Activated T-cell treated with anti-CD3 and anti-CD28 coated beads for 1 hour (primary cell): ENCODE measurements at places on chromosomes 7 and 10.

- no peak for DNase-seq
Measured at GRCh38 chr10:15084502-15084922, 4.1 kb downstream of the ACBD7 start.

DNA sequence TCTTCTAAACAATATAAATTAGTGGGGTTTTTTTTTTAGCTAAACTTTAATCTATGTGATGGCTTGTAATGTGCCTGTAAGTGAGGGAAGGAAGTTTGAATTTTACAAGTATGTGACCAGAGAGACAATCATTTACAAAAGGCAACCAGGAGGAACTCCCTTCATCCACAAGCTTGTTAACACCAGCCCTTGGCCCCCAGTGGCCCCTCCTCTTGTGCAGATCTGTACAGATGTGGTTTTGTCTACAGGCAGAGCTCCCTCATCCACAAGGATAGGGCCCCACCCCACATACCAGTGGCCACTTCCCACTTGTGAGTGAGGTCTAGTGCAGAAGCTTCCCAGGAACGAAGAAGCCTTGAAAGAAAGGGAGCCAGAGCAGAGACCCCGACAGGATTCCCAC lies 234.1 kb upstream of the KMT2E start:
- no peak for DNase-seq

GRCh38 chr10:81920213-81920829 lies 45.3 kb downstream of the NRG3 start:
- no peak for DNase-seq

GRCh38 chr10:23106331-23107072 lies 11.1 kb downstream of the MSRB2 start:
- no peak for DNase-seq

GRCh38 chr7:151320263-151320845 lies 21.3 kb upstream of the NUB1 start:
- DNase-seq: no peak

GRCh38 chr7:79529214-79529880 lies 75.9 kb upstream of the MAGI2 start:
- no peak for DNase-seq

DNA sequence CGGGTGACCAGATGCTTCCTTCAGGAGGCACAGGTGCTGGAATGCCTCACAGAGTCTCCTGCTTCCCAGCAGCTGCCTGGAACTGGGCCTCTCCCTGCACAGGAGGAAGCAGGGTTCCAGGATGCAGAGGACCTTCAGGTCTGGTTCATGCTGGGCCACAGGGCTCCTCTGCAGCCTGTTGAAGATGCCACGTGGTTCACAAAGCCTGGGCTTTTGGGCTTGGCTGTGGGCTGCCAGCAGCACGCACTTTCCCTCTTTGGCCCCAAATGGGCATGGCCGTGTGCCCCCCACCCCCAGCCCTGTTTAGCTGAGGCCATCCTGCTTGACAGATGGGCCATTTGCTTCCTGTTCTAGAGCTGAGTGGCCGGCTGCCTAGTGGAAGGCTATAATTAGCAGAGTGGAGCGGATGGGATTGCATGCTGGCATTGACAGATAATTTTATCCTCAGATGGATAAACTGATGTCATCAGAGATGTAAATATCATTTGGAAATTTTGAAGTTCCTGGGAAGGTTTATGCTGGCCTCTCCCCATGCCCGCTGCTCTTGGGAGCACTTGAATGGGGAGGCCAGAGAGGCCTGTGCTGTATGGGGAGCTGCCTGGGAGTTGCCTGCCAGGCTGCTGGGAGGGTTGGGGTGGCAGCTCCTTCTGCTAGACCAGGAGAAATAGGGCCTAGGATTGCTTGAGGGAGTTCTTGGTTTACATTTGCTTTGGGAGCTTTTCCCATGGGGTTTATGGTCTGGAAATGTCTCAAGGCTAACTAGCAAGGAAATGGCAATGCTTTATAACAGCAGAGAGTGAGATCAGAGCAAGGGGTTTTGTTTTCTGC lies 28.2 kb downstream of the TSPAN15 start:
- DNase-seq: no peak

GRCh38 chr7:156156734-156157408 lies 344.6 kb upstream of the SHH start:
- DNase-seq: no peak

GRCh38 chr7:97064972-97065587 lies 40.4 kb upstream of the DLX5 start:
- no peak for DNase-seq

- DNase-seq: no peak
Measured at GRCh38 chr7:81845744-81846241, 75.9 kb upstream of the HGF start.

DNA sequence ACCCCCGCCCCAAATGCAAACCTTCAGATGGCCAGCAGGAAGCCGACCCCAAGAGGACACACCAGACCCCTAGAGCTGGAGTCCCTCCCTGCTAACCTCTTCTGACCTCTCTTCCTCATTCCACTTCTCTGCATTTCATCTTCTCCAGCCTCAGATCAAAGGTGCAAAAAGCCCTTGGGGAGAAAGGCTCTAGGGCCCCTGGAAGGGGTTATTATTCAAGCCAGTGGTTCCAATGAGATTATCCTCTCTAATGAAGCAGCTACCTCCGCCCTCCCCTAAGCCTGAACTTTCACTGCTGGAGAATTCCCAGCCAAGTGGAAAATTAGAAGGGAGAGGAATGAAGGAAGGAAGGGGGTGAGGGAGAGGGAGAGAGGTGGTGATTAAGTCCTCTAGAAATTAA lies 343.9 kb downstream of the PLXNA4 start:
- no peak for DNase-seq

- no peak for DNase-seq
Measured at GRCh38 chr7:158805937-158806336, 23.4 kb downstream of the ESYT2 start.

GRCh38 chr10:19920075-19920726 lies 104.0 kb downstream of the PLXDC2 start:
- no peak for DNase-seq

- no peak for DNase-seq
Measured at GRCh38 chr7:13832346-13832745, 157.1 kb downstream of the ETV1 start.

DNA sequence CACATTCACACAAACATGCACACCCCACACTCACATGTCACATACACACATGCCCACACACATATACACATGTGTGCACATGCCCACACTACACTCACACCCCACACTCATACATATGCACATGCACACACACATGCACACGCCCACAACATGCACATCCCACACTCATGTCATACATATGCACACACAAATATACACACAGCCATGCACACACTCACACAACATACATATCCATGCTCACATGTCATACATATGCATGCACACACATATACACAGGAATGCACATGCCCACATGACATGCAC lies 219.8 kb downstream of the DNAJB6 start:
- DNase-seq: no peak

DNA sequence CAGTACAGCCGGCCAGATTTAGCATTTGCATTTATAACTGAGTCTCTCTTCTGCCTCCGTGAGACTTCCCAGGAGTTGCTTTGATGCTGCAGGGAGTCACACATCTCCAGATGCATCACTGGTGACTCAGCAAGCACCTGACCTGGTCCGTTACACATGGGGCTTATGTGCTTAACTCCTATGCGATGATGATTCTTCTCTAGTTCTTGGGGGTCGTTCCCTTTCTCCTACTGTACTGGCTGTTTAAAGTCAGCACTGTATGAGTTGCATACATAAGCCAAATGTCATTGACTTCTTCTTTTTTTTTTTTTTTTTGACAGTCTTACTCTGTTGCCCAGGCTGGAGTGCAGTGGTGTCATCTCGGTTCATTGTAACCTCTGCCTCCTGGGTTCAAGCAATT lies 13.0 kb upstream of the AKR1E2 start:
- no peak for DNase-seq

DNA sequence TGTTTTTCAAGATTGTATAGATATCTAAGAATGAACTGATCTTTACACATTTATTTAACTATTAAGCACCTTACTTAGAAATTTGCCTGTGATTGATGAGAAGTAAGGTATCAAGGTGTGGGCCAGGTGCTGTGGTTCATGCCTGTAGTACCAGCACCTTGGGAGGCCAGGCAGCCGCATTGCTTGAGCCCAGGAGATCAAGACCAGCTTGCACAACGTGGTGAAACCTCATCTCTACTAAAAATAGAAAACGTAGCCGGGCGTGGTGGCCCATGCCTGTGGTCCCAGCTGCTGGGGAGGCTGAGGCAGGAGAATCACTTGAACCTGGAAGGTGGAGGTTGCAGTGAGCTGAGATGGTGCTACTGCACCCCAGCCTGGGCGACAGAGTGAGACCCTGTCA lies 33.7 kb downstream of the NME8 start:
- no peak for DNase-seq

DNA sequence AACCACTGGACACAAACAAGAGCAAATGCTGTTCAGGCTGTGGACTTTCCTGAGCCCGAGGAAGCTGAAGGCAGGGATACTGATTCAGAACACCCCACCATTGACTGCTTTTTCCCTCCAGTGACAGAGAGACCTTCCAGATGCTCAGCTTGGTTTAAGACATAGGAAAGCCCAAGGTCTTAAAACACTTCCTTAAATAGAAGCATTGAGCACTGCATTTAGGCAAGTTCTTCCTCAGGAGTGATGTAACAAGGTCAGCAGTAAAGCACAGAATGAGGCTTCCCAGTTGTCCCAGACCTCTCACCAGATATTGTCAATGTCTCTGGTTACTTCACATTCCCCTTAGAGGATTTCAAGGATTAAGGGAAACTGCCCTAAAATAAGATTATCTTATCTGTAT lies 19.6 kb upstream of the CDCA7L start:
- DNase-seq: no peak

DNA sequence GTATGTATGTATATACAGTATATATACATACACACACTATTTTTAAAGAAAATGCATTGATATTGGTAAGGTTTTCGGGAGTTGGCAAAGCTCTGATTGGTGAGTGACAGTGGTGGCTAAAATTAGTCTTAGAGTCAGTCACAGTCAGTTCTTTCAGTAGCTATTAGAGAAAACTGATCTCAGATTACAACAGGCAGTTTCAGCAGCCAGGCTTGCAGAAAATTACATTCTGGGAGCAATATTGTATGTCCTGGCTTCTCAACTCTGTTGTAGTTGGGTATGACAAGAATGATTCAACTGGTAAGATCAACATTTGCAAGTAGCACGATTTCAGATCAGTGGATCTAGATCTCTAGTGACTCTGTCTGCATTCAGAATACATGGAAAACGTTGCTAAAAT lies 897.9 kb upstream of the AUTS2 start:
- no peak for DNase-seq

DNA sequence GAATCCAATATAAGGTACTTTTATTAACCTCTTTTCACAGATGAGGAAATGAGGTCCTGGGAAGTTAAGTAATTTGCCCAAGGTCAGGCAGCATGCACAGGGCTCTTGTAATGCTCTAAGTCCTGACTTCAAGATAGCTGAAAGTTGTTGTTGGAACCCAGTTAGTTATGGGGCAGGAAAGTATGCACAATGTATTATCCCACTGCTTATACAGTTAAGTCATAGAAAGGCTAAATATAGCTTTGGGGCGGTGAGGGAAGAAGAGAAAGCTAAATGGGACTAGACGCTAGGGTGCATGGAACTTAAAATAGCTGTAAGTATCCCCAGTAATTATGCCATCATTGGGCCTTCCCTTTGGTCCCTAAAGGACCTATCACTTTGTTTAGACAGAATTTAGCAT lies 9.2 kb downstream of the GLCCI1 start:
- DNase-seq: no peak

GRCh38 chr7:132160611-132161532 lies 415.4 kb downstream of the PLXNA4 start:
- no peak for DNase-seq

DNA sequence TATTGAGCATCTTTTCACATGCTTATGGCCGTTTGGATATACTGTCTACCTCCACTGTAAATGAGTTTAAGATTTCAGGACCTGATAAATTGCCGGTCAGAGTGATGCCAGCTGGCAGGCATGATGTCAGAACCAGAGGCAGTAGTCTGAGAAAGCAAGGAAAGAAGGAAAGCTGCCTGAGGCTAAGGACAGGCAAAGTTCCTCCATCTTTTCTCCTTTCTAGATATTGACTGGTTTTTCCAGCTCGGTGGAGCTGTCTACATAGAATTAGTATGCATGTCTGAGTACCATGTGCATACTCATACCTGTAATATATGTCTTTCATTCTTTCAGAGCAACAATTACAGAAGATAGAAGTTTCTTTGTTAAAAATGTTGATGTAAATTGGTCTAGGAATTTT lies 52.3 kb downstream of the CDCA7L start:
- no peak for DNase-seq

DNA sequence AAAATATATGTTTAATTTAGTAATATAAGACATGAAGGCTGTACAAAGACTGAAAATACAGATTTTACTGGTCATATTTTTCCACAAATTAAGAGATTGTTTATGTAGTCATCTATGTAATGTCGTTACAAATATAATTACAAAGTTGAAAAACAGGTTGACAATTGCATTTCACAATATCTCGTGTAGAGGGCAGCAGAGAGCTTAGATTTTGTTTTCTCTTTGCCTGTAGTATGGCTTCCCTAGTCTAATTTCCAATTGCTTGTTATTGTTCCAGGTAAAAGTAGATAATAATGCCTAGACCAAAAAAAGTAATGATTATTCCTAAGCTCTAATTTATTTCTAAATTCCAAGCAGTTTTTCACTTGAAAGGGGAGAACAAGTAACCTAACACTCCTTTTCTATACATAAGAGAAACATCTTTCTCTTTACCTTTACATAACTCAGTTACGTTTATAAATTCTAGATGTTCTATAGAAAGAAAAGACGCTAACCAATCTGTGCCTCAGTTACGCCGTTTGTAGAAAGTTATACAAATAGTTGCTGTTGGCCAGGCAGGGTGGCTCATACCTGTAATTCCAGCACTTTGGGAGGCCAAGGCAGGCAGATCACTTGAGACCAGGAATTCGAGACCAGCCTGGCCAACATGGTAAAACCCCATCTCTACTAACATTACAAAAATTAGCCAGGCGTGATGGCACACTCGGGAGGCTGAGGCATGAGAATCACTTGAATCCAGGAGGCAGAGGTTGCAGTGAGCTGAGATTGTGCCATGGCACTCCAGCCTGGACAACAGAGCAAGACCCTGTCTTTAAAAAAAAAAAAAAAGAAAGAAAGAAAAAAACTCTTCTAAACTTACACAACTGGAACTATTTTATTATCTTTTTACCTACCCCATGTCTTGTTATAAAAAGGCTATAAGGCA lies 30.0 kb downstream of the NET1 start:
- DNase-seq: no peak

DNA sequence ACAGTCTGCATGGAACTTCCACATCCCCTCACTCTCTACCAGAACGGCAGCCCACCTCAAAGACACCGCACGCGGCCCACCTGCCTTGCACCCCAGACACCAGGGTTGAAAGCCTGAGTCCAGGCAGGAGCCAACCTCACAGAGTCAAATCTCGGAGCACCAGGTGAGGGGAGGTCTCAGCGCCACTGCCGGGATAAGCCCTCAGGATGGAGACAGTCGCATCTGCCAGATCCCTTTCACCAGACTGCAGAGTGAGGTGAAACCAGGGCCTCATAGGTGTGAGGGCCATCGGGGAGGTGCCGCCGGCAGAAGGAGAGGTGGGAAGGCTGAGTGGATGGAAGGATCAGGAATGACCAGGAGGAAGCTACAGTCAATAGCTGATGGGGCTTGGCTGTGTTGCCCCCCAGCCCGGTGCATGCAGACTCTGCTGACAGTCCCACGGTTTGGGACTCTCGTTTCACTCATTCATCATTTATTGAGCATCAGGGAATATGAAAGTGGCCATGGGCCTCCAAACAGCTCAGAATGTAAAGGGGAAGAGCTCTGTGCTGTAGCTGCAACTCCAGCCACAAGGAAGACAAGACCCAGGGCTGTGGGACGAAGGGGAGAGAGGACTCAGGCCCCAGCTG lies 315.0 kb downstream of the PTPRN2 start:
- DNase-seq: no peak

- no peak for DNase-seq
Measured at GRCh38 chr10:106997721-106998120, 166.8 kb downstream of the SORCS1 start.
